ENCODE measurements at places on chromosomes 3 and 15. TPM values are rescaled to one million over a fixed set of nuclear protein-coding genes. Genes with fewer than 3 reads are reported as not detected.

Gene LYZL4
- total RNA-seq: not detected

Gene SLC28A2
- total RNA-seq: not detected

Gene C3orf22
- not detected for total RNA-seq

Gene SLC28A1
- 2.0 TPM for total RNA-seq

Gene CCR4
- 0.54 TPM for total RNA-seq

Gene MAGEL2
- 0.13 TPM for total RNA-seq

Gene CP
- total RNA-seq: 225 TPM

Gene IMPG2
- 0.39 TPM for total RNA-seq

Gene SLC9C1
- total RNA-seq: 0.29 TPM

Gene NR2F2
- 132 TPM for total RNA-seq

Gene SLC51A
- total RNA-seq: not detected

Gene PLCH1
- 0.57 TPM for total RNA-seq

Gene GP5
- total RNA-seq: 0.33 TPM

Gene ADAMTS7
- total RNA-seq: 23.9 TPM

Gene TNFAIP8L3
- total RNA-seq: 24.5 TPM

Gene CYP1A1
- total RNA-seq: not detected
